ENCODE measurements at places on chromosomes 4 and X.

- DNase-seq = no peak
Observed at GRCh38 chr4:48203819-48204218, 65.8 kb downstream of the TEC start.

- no peak for DNase-seq
Observed at GRCh38 chrX:130144509-130144908, 21.1 kb downstream of the AIFM1 start.

- DNase-seq = no peak
Observed at GRCh38 chr4:183059797-183060196, 39.3 kb upstream of the WWC2 start.

- DNase-seq = no peak
Observed at GRCh38 chr4:156981262-156981769, 9.7 kb upstream of the PDGFC start.

DNA sequence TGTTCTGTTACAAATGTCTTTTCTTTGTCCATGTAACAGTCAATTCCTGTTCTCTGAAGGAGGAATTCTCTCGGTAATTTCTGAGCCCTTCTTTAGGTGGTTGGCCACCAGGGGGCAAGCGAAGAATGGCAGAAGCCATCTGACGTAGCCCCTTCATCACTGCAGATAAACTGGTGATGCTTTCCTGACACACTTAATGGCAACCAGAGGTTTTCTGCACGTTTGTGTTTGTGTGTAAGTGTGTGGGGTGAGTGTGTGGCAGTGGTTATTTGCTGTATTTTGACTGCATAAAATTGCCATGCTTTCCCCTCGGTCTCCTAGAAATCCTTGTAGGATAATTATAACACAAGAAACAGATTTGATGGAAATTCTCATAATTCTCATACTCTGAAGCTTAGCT lies 64.8 kb upstream of the STOX2 start:
- DNase-seq = peak; percentile 42

GRCh38 chrX:49701323-49701722 lies 5.5 kb upstream of the PAGE1 start:
- DNase-seq = no peak
